A549 (cell line): ENCODE measurements at places on chromosomes 2 and 18. TPM values are rescaled to one million over a fixed set of nuclear protein-coding genes. Genes with fewer than 3 reads are reported as not detected.

The ABHD3 gene
- polyA plus RNA-seq: 20.9 to 28.0 TPM (median 23.7 TPM) in 3 replicates

The RNF152 gene
- 0.04 TPM in 1 of 3 replicates, not detected in the others for polyA plus RNA-seq

The BOLL gene
- 0.08 TPM in 1 of 3 replicates, not detected in the others for polyA plus RNA-seq

The PELI1 gene
- 0.90 to 2.1 TPM (median 1.4 TPM) in 3 replicates for polyA plus RNA-seq

The HOXD1 gene
- 0.11 to 0.17 TPM (median 0.12 TPM) in 3 replicates for polyA plus RNA-seq

The LRRC30 gene
- polyA plus RNA-seq: not detected in 3 replicates

The SETBP1 gene
- polyA plus RNA-seq: 0.43 to 0.54 TPM (median 0.50 TPM) in 3 replicates

The TRAPPC8 gene
- 12.0 to 12.4 TPM (median 12.2 TPM) in 3 replicates for polyA plus RNA-seq

The TGFA gene
- 5.2 to 7.1 TPM (median 5.3 TPM) in 3 replicates for polyA plus RNA-seq

The TMSB10 gene
- polyA plus RNA-seq: 6,648 to 7,189 TPM (median 7,015 TPM) in 3 replicates

The TXNDC9 gene
- 36.7 to 37.2 TPM (median 36.7 TPM) in 3 replicates for polyA plus RNA-seq
